T-helper 2 cell treated with Interferon-gamma antibody and Interleukin-4, amounts not matched to agents 5 μg/mL and 100 μg/mL, for 36 hours (primary cell): ENCODE measurements at places on chromosomes 3 and 15.

- H3K27ac ChIP-seq = no peak overlapping the region
- H3K4me1 ChIP-seq = peaks cover 5% of the 10 kb centered on the region
- H3K27me3 ChIP-seq = no peaks in the 10 kb centered on the region
- H3K4me3 ChIP-seq = no peak overlapping the region
Measured at GRCh38 chr3:4693620-4694019, 200.5 kb downstream of the ITPR1 start.

DNA sequence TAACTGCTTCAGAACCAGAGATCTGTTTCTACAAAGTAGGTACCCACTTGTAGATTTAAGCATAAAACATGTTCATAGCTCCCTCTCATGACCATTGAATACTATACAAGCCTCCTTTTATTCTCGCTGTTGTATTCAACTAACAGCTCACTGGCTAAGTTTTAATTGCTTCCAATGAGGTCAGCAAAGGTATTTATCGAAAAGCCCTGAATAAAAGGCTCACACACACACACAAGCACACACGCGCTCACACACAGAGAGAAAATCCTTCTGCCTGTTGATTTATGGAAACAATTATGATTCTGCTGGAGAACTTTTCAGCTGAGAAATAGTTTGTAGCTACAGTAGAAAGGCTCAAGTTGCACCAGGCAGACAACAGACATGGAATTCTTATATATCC is at the start of gene FGF7:
TSS of gene FGF7 (plus strand) at position 222 of the 400 bp plus-strand sequence. CDS start 1,056 bp downstream, outside the sequence.
- H3K4me3 ChIP-seq = peak within 1 kb of the TSS; percentile 2
- no peak within 1 kb of the TSS for H3K27ac ChIP-seq
- peaks cover 10% of the 10 kb centered on the region for H3K27me3 ChIP-seq
- H3K36me3 ChIP-seq = no peaks in the 10 kb centered on the region

DNA sequence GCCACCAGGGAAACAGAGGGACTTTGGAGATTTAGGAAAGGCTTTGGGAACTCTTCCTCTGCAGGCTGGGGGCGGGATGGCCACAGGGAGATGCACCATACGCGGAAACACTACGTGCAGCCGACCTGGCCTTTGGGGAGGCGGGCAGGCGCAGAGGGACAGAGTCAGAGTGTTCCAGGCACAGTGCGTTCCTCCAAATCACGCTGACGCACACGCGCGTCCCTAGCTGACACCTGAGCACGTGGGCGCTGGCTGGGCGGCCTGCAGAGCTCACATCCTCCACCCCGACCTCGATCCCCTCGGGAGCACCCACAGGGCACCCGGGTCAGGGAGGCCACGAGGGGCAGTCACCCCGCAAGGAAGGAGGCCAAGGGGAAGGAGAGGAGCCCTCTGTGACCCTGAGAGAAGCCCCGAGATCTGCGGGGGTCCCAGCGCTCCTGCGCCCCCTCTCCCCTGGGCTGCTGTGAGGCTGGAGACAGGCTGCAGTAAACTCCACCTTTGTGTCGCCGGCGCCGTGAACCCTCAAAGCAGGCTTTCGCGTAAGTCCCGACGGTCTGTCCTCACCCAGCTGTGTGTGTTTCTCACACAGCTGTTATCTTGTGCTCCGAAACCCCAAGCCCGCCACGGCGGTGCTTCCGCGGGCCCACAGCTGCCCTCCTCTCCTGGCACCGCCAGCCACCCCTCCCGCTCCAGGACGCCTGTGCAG is 196.3 kb downstream of the OCA2 start:
- no peak for DNase-seq
- no peak overlapping the region for H3K27ac ChIP-seq
- H3K4me1 ChIP-seq = no peaks in the 10 kb centered on the region
- no peaks in the 10 kb centered on the region for H3K27me3 ChIP-seq
- no peaks in the 10 kb centered on the region for H3K36me3 ChIP-seq

GRCh38 chr15:78981532-78982313 is 36.9 kb upstream of the CTSH start:
- DNase-seq = no peak
- H3K27ac ChIP-seq = no peak overlapping the region
- H3K4me1 ChIP-seq = peaks cover 11% of the 10 kb centered on the region
- peaks cover 4% of the 10 kb centered on the region for H3K27me3 ChIP-seq

DNA sequence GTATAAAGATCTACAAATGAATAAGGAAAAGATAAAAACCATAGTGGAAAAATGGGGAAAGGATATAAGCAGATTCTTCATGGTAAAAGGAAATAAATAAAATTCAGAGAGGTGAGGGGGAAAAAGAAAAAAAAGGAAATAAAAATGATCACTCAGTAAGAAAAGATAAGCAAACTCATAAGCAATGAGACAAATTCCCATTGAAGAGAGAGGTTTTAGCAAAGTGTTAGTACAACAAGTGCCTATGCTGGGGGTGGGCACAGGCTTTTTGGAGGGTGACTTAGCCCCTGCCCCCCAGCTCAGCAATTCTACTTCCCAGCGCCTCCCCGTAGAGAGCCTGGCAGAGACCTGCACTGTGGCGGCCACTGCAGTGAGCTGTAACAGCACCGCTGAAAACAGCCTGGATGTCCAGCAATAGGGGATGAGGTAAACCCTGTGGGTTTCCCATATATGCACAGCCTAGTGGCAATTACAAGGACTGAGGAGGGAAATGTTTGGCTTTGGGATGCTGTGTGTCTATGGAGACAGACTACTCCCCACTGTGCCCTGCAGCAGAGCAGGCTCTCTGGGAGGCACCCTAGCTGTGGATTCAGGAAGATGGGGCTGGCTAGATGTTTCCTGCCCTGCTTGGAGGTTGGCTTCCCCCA is 23.7 kb upstream of the SFMBT1 start:
- no peak for DNase-seq
- no peak overlapping the region for H3K4me3 ChIP-seq
- peaks cover 16% of the 10 kb centered on the region for H3K4me1 ChIP-seq

GRCh38 chr3:158488670-158489069 is 82.3 kb upstream of the MLF1 start:
- DNase-seq = no peak
- no peaks in the 10 kb centered on the region for H3K27me3 ChIP-seq
- no peaks in the 10 kb centered on the region for H3K36me3 ChIP-seq
- peaks cover 5% of the 10 kb centered on the region for H3K4me1 ChIP-seq
- H3K4me3 ChIP-seq = no peak overlapping the region

GRCh38 chr3:127002195-127003174 is 19.6 kb downstream of the PLXNA1 start:
- H3K4me3 ChIP-seq = no peak overlapping the region
- no peaks in the 10 kb centered on the region for H3K4me1 ChIP-seq
- no peaks in the 10 kb centered on the region for H3K36me3 ChIP-seq
- H3K27me3 ChIP-seq = no peaks in the 10 kb centered on the region
- no peak for DNase-seq

DNA sequence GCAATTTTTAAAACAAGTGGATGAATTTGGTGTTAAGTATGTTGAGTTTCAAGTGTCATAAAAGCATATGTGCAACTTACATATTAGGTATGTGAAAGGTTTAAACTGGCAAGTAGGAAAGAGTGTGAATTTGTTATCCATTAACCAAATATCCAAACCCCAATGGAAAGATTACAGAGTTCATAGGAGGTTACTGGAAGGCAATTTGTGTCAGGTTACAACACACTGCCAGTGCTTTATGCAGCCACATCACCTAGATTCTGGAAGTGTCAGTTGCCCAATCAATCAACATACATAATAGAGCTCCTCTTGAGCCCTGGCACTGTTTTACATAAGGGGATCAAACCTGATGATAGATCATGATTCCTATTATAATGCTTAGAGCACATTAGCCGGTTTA is 261.0 kb downstream of the ROBO1 start:
- no peak overlapping the region for H3K4me3 ChIP-seq
- no peaks in the 10 kb centered on the region for H3K27me3 ChIP-seq
- H3K36me3 ChIP-seq = no peaks in the 10 kb centered on the region
- H3K4me1 ChIP-seq = no peaks in the 10 kb centered on the region

- H3K36me3 ChIP-seq = no peaks in the 10 kb centered on the region
- no peak overlapping the region for H3K27ac ChIP-seq
- DNase-seq = no peak
- H3K4me1 ChIP-seq = peaks cover 23% of the 10 kb centered on the region
- peaks cover 90% of the 10 kb centered on the region for H3K27me3 ChIP-seq
Measured at GRCh38 chr15:67833710-67834511, 5.9 kb downstream of the RNU6-1 start.

DNA sequence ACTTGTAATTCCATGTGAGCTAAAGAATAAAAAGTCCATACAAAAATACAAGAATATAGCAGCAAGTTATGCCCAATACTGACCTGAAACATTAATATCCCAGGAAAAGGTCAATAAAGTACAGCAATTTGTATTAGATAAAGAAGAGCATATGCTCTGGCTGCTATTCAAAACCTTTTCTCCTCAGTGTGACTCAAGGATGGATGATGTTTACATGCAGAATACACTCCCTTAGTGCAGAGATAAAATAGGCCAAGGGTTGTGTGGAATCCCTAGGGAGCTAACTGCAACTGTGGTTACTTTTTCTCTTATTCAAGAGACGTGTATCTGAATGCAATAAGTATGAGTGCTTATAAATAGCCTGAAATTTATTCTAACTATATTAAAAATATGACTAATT is 78.7 kb downstream of the SLC9A9 start:
- H3K4me1 ChIP-seq = no peaks in the 10 kb centered on the region
- H3K27ac ChIP-seq = no peak overlapping the region
- peaks cover 4% of the 10 kb centered on the region for H3K27me3 ChIP-seq
- DNase-seq = no peak
- no peak overlapping the region for H3K4me3 ChIP-seq

GRCh38 chr3:18489939-18490338 is 64.8 kb upstream of the SATB1 start:
- H3K27ac ChIP-seq = no peak overlapping the region
- peaks cover 12% of the 10 kb centered on the region for H3K4me1 ChIP-seq
- H3K27me3 ChIP-seq = no peaks in the 10 kb centered on the region
- H3K36me3 ChIP-seq = peaks cover 36% of the 10 kb centered on the region
- no peak for DNase-seq

GRCh38 chr3:152491922-152492321 is 223.2 kb downstream of the MBNL1 start:
- DNase-seq = no peak
- H3K4me1 ChIP-seq = no peaks in the 10 kb centered on the region
- peaks cover 8% of the 10 kb centered on the region for H3K27me3 ChIP-seq
- H3K36me3 ChIP-seq = no peaks in the 10 kb centered on the region
- no peak overlapping the region for H3K4me3 ChIP-seq

DNA sequence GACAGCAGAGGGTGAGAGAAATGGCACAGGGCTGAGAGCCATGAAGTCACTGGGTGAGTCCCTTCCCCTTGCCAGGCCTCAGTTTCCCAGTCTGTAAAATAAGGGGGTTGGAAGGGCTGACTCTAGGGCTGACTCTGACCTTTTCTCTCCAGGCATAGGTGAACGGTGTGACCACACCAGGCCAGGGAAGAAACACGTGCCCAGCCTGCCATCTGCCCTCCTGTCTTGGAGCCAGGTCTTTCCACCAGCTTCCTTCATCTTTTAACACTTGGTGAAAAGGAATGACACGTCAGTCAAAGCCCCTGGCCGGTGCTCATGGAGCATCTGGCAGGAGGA is 74.4 kb downstream of the CPN2 start:
- H3K27me3 ChIP-seq = peaks cover 19% of the 10 kb centered on the region
- H3K27ac ChIP-seq = no peak overlapping the region
- no peak for DNase-seq
- no peaks in the 10 kb centered on the region for H3K36me3 ChIP-seq
- no peak overlapping the region for H3K4me3 ChIP-seq
- peaks cover 6% of the 10 kb centered on the region for H3K4me1 ChIP-seq

DNA sequence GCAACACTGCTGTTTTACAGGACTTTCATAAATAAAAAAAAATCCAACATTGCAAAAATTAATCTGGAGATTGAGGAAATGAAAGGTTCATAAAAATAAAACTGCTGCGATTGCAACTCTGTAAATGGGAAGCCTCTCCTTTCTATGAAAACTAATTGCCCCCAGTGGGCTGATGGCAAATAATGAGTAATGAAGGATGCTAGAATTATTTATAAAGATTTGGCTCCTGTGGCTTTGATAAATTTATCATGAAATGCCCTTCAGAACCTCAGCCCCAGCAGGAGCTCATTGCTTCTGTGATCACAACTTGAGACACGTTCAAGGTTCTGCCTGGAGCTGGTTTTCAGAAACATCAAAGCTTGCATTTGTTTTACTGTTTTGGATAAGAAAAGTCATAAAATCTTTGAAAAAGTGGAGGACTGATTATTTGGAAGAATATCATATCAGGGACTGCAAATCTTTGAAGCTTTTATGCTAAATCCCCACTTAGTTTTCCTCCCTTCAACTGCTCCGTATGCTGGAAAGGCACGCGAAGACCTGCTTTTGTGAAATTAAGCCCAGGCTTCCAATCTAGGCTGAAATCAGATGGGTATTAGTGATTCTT is 24.5 kb upstream of the LYZL4 start:
- H3K27me3 ChIP-seq = peaks cover 2% of the 10 kb centered on the region
- no peak overlapping the region for H3K27ac ChIP-seq
- no peak for DNase-seq
- no peaks in the 10 kb centered on the region for H3K36me3 ChIP-seq
- no peaks in the 10 kb centered on the region for H3K4me1 ChIP-seq

DNA sequence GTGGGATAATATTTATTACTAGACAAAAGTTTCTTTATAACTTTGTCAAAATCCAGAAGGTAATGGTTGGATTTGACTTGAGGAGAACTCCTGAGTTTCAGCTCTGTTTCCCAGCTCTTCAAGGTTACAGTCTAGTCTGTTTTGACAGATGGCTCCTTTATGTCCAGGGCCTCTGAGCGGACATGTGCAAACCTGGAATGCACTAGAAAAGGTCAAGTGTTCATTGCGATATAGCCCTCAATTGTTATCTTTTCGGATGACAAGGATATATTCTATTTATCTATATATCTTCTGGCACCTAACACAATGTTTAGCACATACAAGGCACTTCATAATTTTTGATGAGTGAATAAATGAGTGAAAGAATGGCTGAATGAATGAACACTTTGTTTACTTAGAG is 513.2 kb upstream of the GOLIM4 start:
- H3K36me3 ChIP-seq = no peaks in the 10 kb centered on the region
- H3K27ac ChIP-seq = no peak overlapping the region
- DNase-seq = no peak
- H3K4me1 ChIP-seq = no peaks in the 10 kb centered on the region

GRCh38 chr15:99536422-99537040 is 29.3 kb upstream of the MEF2A start:
- H3K27me3 ChIP-seq = peaks cover 4% of the 10 kb centered on the region
- no peaks in the 10 kb centered on the region for H3K36me3 ChIP-seq
- H3K4me3 ChIP-seq = no peak overlapping the region
- no peak overlapping the region for H3K27ac ChIP-seq
